ENCODE measurements at places on chromosomes 5 and 9. TPM values are rescaled to one million over a fixed set of nuclear protein-coding genes. Genes with fewer than 3 reads are reported as not detected.

The ANKRD18B gene
- not detected for total RNA-seq

The SH3TC2 gene
- total RNA-seq: 16.9 TPM

- DNase-seq: no peak
- H3K36me3 ChIP-seq: no peaks in the 10 kb centered on the region
- H3K27ac ChIP-seq: no peak overlapping the region
- no peaks in the 10 kb centered on the region for H3K27me3 ChIP-seq
- no peak overlapping the region for H3K4me3 ChIP-seq
- no peaks in the 10 kb centered on the region for H3K4me1 ChIP-seq
Observed at GRCh38 chr5:36029914-36030313, 36.8 kb downstream of the UGT3A2 start.

The OTP gene
- not detected for total RNA-seq

The SLC34A1 gene
- total RNA-seq: not detected
